ENCODE measurements at places on chromosomes 7 and 10. TPM values are rescaled to one million over a fixed set of nuclear protein-coding genes. Genes with fewer than 3 reads are reported as not detected.
A peak's percentile ranks its signal among the peaks of the same experiment; 100 is the strongest.

- DNase-seq = peak; percentile 78
- peaks cover 7% of the 10 kb centered on the region for H3K4me1 ChIP-seq
- peak overlapping the region; percentile 55 for H3K27ac ChIP-seq
- no peaks in the 10 kb centered on the region for H3K27me3 ChIP-seq
Observed at GRCh38 chr7:6615723-6616555, 529 bp downstream of the ZNF853 start.

DNA sequence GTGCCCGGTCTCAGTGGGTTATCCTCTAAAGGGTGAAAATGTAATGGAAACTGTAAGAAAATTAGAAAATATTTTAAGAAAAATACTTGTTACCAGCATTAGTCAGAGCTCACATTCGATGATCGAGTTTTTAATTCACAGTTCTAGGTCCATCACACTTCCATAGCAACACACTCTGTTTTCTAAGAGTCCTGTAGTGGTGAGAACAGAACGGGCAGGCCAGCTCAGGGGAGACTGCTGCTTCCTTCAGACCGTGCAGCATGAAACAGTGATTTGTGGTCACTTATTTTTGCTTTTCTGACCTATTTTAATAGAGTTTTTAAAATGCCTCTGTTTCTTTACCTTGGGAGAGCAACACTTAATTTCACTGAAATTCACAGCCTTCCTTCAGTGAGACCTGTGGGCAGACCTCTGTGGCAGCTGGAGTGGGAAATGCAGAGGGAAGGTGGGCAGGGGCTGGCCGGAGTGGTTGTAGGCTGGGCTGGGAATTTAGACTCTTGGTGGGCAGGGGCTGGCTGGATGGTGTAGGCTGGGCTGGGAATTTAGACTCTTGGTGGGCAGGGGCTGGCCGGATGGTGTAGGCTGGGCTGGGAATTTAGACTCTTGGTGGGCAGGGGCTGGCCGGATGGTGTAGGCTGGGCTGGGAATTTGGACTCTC is 1.5 kb downstream of the SUN1 start:
- no peak overlapping the region for H3K4me3 ChIP-seq
- H3K27ac ChIP-seq = peak overlapping the region; percentile 84
- H3K36me3 ChIP-seq = peaks cover 2% of the 10 kb centered on the region
- no peak for DNase-seq
- H3K4me1 ChIP-seq = peaks cover 38% of the 10 kb centered on the region

GRCh38 chr7:142616121-142616643 is 133.1 kb upstream of the PRSS1 start:
- H3K27ac ChIP-seq = no peak overlapping the region
- H3K27me3 ChIP-seq = no peaks in the 10 kb centered on the region
- H3K36me3 ChIP-seq = no peaks in the 10 kb centered on the region

GRCh38 chr10:61845950-61846268 is 55.6 kb upstream of the ARID5B start:
- peak overlapping the region; percentile 28 for H3K27ac ChIP-seq
- peaks cover 18% of the 10 kb centered on the region for H3K4me1 ChIP-seq

DNA sequence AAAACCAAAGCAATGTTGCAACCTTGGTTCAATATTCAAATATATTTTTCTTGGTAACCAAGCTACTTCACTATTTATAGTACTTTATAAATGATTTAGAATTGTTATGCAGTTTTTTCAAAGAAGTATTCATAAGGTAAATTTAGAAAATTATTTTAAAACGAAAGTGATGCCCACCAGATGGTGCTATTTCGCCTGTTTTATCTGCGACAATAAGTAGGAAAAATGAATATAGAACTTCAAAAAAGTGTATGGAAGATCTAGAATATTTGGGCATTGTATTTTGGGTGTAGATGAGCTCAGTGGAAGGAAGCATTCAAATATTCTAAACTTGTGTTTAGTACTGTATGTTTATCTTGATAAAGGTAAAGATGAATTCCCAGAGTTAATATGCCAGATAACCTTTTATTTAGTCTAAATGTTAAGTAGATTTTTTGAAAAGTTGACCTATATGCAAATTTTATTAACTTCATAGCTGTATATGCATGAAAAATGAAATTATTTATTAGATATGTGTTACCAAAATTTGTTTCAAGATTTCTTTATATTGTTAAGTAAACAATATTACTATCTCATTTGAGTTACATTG is 93.2 kb downstream of the ADK start:
- no peaks in the 10 kb centered on the region for H3K27me3 ChIP-seq
- peak; percentile 43 for DNase-seq
- no peak overlapping the region for H3K27ac ChIP-seq
- H3K36me3 ChIP-seq = no peaks in the 10 kb centered on the region

- H3K4me3 ChIP-seq = no peak overlapping the region
- H3K27ac ChIP-seq = no peak overlapping the region
- no peaks in the 10 kb centered on the region for H3K36me3 ChIP-seq
- H3K27me3 ChIP-seq = no peaks in the 10 kb centered on the region
- DNase-seq = no peak
Observed at GRCh38 chr10:77504196-77504872, 133.3 kb downstream of the KCNMA1 start.

DNA sequence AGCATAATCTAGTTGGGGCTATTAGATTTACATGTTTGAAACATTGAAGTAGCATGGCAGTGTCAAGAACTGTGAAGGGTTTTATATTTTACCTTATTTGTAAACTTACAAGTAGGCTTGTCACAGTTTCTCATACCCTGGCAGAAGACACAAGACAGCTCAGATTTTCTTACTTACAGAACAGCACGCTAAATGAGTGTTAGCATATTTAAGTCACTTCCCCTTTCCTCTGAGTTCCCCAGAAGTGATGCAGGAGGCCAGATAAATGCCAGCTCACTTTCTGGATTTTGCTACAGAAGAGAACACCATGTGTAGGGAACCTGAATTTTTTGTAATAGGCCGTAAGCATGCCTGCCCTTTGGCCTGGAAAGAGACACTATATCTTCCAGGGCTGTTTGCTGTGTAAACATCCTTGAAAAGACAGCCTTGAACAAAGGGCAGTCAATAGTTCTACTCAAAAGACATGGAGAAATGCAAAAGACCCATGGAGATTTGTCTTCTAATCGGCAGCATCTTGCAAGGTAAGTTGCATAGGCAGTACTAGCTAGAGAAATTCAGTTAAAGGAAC is 279.1 kb downstream of the PHF14 start:
- peaks cover 4% of the 10 kb centered on the region for H3K4me1 ChIP-seq
- DNase-seq = no peak
- no peak overlapping the region for H3K4me3 ChIP-seq
- H3K27ac ChIP-seq = no peak overlapping the region

DNA sequence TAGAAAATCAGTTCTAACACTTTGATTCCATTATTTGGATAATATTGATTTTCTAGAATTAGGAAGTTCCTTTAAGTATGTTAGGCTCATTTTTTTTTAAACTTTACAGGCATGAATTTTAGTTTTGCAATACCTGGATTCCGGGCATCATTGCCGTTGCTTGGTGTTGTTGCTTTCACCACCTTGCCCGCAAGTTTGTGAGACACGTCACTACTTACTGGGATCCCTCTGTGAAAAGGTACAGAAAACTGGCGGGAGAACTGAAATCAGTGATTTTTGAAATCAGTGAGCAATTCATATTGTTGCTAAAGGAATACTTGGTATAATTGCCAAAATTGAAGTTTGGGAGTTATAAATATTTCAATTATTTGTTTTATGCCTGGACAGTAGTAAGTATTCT is 232.3 kb upstream of the NPY start:
- DNase-seq = no peak
- no peak overlapping the region for H3K4me3 ChIP-seq
- no peaks in the 10 kb centered on the region for H3K36me3 ChIP-seq
- H3K4me1 ChIP-seq = no peaks in the 10 kb centered on the region

GRCh38 chr7:50822706-50823105 is 40.0 kb upstream of the GRB10 start:
- H3K4me1 ChIP-seq = peaks cover 25% of the 10 kb centered on the region
- no peaks in the 10 kb centered on the region for H3K27me3 ChIP-seq
- DNase-seq = no peak

DNA sequence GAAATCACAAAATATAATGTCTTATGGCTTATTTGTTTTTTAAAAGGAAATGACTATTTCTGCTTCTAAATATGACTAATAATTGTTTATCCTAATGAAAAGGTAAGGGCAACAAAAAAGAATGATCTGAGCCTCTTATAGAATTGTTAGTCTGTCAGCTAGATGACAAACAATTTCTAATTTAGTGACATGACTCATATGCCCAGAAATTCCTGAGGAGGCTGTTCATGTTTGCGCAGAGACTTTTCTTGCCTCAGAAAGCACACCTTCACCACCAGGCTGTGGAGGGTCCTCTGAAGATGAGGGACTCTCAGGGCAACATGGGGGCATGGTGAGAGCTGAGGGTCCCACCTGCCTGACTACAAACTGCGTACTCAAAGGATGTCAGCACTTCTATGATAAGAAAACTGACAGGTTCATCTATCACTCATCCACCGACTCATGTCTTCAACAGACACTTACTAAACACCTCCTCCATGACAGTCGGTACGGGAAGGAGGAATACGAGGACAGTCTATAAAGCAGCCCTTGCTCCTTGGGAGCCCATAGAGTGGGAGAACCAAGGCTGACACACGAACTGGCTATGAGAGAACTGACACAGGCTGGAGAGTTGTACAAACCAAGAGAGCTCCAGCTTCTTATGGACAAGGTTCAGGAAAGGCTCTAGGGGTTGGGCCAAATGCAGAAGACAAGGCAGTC is 102.0 kb downstream of the PKD1L1 start:
- no peaks in the 10 kb centered on the region for H3K36me3 ChIP-seq
- H3K4me1 ChIP-seq = no peaks in the 10 kb centered on the region
- no peak for DNase-seq
- H3K27me3 ChIP-seq = no peaks in the 10 kb centered on the region

DNA sequence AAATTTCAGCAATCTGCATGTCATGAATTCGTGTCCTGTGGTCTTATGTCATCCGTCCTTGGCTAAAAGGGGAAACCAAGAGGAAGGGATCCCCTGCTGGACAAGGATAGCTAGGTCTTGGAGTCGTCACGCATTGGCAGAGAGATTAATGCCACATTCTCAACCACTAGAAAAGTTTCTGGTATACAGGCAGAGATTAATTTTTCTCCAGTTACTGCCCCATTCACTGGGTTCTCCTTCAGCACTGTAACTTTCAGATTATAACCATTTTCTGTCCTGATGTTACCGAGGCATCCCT is 1060.6 kb upstream of the AUTS2 start:
- no peaks in the 10 kb centered on the region for H3K4me1 ChIP-seq
- no peak overlapping the region for H3K4me3 ChIP-seq
- H3K36me3 ChIP-seq = no peaks in the 10 kb centered on the region
- DNase-seq = no peak
- no peaks in the 10 kb centered on the region for H3K27me3 ChIP-seq
- no peak overlapping the region for H3K27ac ChIP-seq

DNA sequence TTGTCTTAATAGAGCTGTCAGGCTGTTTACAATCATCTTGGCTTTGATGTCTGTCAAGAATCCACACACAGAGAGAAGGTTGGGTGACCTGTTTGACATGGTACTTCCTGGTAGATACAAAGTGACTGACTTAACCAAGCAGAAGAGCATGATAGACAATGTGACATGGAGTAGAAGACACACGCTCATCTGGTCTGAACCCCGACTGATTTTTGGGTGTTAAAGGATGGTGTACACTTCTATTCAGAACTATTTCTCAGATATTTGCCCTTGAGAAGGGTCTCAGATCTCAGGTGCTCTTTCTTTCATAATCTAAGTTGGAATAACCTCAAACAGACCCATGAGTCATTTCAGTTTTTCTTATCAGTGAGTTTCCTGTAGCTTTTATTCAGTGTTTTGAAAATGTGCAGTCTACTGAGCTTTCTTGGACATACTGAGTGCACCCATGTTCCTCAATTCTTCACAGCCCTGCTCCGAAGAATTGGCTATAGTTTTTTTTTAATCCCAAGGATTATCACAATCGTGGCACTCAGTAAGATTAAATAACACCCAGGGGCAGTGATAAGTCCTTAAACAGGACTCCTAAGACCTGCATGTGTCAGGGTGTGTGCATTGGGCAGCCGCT is 46.4 kb upstream of the NXPH1 start:
- H3K27me3 ChIP-seq = no peaks in the 10 kb centered on the region
- no peaks in the 10 kb centered on the region for H3K4me1 ChIP-seq
- no peaks in the 10 kb centered on the region for H3K36me3 ChIP-seq
- no peak for DNase-seq
- H3K27ac ChIP-seq = no peak overlapping the region
- H3K4me3 ChIP-seq = no peak overlapping the region

GRCh38 chr7:27097686-27098577 is 2.1 kb upstream of the HOXA1 start:
- H3K36me3 ChIP-seq = no peaks in the 10 kb centered on the region
- H3K4me3 ChIP-seq = no peak overlapping the region
- H3K4me1 ChIP-seq = peaks cover 22% of the 10 kb centered on the region
- peaks cover 9% of the 10 kb centered on the region for H3K27me3 ChIP-seq

- H3K4me1 ChIP-seq = no peaks in the 10 kb centered on the region
- no peak overlapping the region for H3K4me3 ChIP-seq
- H3K27me3 ChIP-seq = no peaks in the 10 kb centered on the region
Observed at GRCh38 chr10:78552261-78552811, 516.4 kb upstream of the ZMIZ1 start.

DNA sequence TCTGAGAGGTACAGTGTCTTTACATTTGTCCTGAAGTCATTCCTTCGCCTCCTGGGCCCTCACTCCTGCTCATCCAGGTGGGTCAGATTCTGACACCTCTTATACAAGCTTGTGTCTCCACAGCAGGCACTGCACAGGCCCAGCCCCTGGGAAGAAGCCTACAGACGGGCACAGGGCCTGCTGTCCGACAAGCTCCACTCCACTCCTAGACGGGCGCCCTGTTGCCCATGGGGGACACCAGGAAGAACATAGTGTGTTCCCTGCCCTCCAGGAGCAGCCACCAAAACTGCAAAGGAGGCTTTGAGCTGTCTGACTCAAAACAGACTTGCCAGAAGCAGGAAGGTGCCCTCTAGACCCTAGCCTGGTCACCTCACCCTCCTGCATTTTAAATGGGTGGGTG is 45.6 kb upstream of the SLC29A3 start:
- no peak overlapping the region for H3K4me3 ChIP-seq
- no peak for DNase-seq

GRCh38 chr10:9875353-9875752 is 1142.3 kb upstream of the CELF2 start:
- no peaks in the 10 kb centered on the region for H3K36me3 ChIP-seq
- H3K27ac ChIP-seq = no peak overlapping the region
- no peaks in the 10 kb centered on the region for H3K4me1 ChIP-seq
- DNase-seq = no peak
- H3K27me3 ChIP-seq = no peaks in the 10 kb centered on the region
- H3K4me3 ChIP-seq = no peak overlapping the region

The PAPOLB gene
- under 0.01 TPM for total RNA-seq

The ADRB1 gene
- total RNA-seq = 8.6 TPM

The AGAP5 gene
- 25.1 TPM for total RNA-seq

The CYP26A1 gene
- 5.6 TPM for total RNA-seq

The CRCP gene
- total RNA-seq = 17.4 TPM

The LMBR1 gene
- total RNA-seq = 54.0 TPM

The UROS gene
- total RNA-seq = 31.4 TPM

The TMEM168 gene
- total RNA-seq = 15.8 TPM

The PRPS1L1 gene
- total RNA-seq = not detected

The NRBF2 gene
- total RNA-seq = 7.5 TPM

The TRIL gene
- total RNA-seq = 1.3 TPM

The SYPL1 gene
- total RNA-seq = 44.1 TPM
